Stimulated activated CD4-positive, alpha-beta T cell treated with anti-CD3 and anti-CD28 coated beads, Interleukin-15, amount 100 ng/mL, for 1 hour (primary cell): ENCODE measurements at places on chromosomes 12 and 14.

GRCh38 chr14:75489480-75489837, 32.8 kb upstream of the BATF start:
- no peak for DNase-seq

GRCh38 chr14:62626416-62626815, 418.8 kb downstream of the KCNH5 start:
- no peak for DNase-seq

DNA sequence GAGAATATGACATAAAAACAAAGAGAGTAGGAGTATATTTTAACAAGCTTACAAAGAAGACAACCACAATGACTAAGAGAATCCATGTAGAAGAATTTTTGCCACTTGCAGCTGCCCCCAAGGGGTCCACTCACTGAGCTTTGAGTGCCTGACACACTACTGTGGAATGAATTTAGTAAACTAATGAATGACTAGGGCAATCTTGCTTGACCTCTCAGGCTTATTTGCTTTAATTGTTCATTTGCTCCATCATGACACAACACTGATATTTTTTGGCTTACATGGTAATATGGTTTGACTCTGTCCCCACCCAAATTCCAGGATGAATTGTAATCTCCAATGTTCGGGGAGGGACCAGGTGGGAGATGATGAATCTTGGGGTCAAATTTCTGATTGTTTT, 249.1 kb upstream of the FAR2 start:
- no peak for DNase-seq

DNA sequence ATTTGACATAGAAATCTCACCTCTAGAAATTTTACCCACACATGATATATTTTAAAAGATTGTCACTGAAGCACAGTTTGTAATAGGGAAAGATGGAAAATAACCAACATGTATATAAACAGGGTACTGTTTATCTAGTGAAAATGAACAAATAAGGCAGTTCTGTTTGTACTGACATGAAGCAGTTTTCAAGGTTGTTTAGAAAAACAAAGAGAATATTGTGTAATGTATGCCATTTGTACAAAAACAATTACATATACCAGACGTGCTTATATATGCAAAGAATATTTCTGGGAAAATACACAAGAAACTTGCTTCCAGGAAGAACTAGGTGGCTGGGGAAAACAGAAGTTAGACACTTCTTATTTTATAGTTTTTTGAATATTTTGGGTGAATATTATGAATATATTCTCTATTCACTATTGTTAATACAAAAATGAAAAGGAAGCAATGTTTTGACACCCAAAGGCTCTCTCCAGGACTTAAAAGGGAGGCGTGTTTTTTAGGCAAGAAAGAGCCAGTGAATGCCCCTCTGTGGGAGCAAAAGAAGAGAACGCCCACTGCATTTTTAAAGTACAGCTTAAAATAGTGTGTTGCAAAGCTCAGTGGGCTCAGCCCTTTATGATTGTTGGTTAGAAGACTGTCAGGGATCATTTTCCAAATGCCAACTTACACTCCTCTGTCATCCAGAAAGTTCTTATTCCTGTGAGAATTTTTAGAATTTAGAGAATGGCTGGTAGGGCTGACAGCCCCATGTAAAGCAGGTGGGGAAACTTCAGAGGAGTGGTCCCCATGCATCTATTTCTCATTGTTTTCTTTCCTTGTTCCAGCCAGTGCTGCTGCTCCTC, 59.6 kb upstream of the FERMT2 start:
- DNase-seq: no peak

GRCh38 chr14:31206536-31207286, 882 bp downstream of the HECTD1 start:
- peak; percentile 36 for DNase-seq

GRCh38 chr12:129811963-129812362, 91.9 kb downstream of the TMEM132D start:
- no peak for DNase-seq

GRCh38 chr12:109639151-109639872, 65.7 kb downstream of the MVK start:
- no peak for DNase-seq
